ENCODE measurements at places on chromosomes 3 and 15. TPM values are rescaled to one million over a fixed set of nuclear protein-coding genes. Genes with fewer than 3 reads are reported as not detected.

DNA sequence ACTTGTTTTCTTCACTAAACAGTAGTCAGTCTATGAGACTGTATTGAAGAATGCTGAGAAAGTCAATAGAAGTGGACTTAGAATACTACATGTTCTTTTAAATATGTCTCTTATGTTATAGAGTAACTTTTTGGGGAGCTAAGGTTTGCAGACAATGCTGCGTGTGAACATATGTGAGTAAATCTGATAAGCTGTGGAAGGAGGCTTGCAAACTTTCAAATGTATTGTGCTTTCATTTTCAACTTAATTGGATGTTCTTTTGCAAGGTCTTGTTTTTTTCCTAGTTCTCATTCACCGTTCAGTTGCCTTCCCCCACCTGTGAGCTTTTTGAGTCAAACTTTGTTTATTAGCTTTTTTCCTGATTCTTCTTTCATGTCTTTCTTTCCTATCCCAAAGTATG, 176.2 kb downstream of the LPP start:
- DNase-seq: no peak

DNA sequence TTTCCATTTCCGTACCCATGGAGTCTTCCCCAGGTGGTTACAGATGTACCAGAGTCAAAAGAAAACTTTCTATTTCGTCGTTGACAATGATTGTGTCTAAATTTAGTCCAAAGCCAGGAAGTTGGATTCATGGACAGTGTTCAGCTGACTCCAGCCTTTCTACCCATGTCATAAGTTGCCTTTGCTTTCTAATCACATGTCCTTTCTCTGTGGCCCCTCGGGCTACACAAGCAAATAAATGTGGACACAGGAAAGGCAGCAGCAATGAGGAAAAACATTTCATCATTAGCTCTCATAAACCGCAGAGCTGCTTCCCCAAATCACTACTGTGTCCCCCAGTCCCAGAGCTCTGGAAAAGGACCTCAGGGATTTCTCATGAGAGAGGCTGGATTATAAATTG, 82.0 kb downstream of the USF3 start:
- DNase-seq: no peak

GRCh38 chr15:100918690-100919480, at the start of gene LRRK1:
TSS of gene LRRK1 (plus strand) at chr15:100919357. CDS start at chr15:100924633, 5,276 bp downstream.
- DNase-seq: no peak

EFCC1 gene
- polyA plus RNA-seq: 0.27 TPM

- no peak for DNase-seq
Observed at GRCh38 chr15:92142242-92143232, 251.1 kb upstream of the ST8SIA2 start.

GRCh38 chr3:8732413-8732812, 1.2 kb upstream of the CAV3 start:
- no peak for DNase-seq

- DNase-seq: no peak
Observed at GRCh38 chr3:74119221-74119620, 494.5 kb upstream of the PDZRN3 start.

NR2E3 gene
- 0.16 TPM for polyA plus RNA-seq

GRCh38 chr3:152213938-152214337, 54.8 kb upstream of the MBNL1 start:
- no peak for DNase-seq

DNA sequence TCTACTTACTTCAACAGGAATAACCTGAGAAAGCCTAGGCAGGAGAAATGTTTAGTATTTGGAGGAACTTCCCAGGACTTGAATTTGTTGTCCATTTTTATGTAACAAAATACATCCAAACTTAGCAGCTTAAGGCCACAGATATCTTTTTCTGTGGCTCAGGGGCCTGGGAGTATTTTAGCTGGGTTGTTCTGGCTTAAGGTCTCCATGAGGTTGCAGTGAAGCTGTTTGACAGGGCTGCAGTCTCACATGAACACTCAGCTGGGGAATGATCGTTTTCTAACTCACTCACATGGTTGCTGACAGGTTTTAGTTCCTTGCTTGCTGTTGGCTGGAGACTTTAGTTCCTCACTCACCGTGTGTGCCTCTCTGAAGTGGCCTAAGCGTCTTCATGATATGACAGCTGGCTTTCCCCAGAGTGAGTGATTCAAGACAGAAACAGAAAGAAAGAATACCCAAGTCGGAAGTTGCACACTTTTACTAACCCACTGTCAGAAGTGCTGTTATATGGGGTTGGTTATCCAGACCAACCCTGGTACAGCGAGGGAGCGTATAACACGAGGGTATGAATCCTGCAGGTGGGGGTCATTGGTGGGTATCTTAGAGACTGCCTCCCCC, 229.7 kb upstream of the TBL1XR1 start:
- DNase-seq: no peak

DNA sequence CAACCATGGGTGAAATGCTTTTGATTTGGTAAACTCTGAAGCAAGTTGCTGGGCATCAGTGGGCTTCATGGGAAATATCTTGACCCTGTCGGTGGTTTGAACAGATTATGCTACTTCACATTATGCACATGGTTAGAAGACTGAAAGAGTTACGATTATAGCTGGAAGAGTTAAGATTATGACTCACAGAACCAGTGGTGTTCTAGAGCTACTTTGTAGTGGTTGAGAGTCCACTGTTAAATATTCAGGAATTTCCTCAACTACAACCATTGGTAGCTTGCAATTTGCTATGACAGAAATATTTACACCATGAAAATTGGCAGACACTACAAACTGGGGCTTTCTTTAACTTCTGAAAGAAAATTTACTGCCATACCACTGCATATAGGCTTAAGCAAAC, 99.3 kb downstream of the GADL1 start:
- no peak for DNase-seq

OCA2 gene
- polyA plus RNA-seq: not detected

FBXW12 gene
- polyA plus RNA-seq: not detected

GRCh38 chr3:153574445-153574844, 412.4 kb downstream of the RAP2B start:
- DNase-seq: no peak

DNA sequence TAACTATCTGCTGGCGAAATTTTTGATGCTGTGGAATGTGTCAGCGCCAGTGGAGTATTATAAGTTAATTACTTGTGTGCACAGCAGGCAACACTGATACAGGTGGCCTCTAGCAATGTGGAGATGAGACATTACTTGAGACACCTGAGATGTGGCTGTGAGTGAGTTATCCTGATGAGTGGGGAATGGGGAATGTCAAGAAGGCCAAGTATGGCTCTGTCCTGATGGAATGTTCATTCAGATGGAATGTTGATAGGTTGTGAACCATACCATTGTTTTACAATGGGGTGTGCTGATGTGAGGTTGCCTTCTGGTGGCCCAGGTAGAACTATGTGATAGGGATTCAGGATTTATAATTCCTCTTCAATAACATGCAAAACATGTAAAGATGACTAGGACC, 404.8 kb downstream of the PTPRG start:
- DNase-seq: no peak
